ENCODE measurements at places on chromosomes 3 and 15. TPM values are rescaled to one million over a fixed set of nuclear protein-coding genes. Genes with fewer than 3 reads are reported as not detected.

TM4SF4 gene
- total RNA-seq = 0.38 TPM

ULK3 gene
- 16.3 TPM for total RNA-seq

PATL2 gene
- 0.56 TPM for total RNA-seq

SOX14 gene
- not detected for total RNA-seq

RARB gene
- 52.7 TPM for total RNA-seq

NOP10 gene
- total RNA-seq = 266 TPM

TIGIT gene
- total RNA-seq = under 0.01 TPM

COL6A6 gene
- under 0.01 TPM for total RNA-seq

VEPH1 gene
- 155 TPM for total RNA-seq

USP50 gene
- not detected for total RNA-seq

KNG1 gene
- total RNA-seq = not detected

CEP19 gene
- total RNA-seq = 5.1 TPM

LMOD3 gene
- 0.28 TPM for total RNA-seq

CYP1A1 gene
- total RNA-seq = 0.19 TPM

FAM3D gene
- total RNA-seq = not detected
